A549 treated with ZK216348 at 1 μM for 4 hours (cell line): ENCODE measurements at places on chromosomes 3 and 15. TPM values are rescaled to one million over a fixed set of nuclear protein-coding genes. Genes with fewer than 3 reads are reported as not detected.

RAD51 gene
- total RNA-seq = 17.8 to 23.9 TPM (median 18.4 TPM) in 5 replicates

TMCO5A gene
- total RNA-seq = not detected in 5 replicates

FBXO40 gene
- total RNA-seq = not detected in 5 replicates

SPINK8 gene
- total RNA-seq = not detected in 5 replicates

C3orf80 gene
- 1.5 to 2.1 TPM (median 1.8 TPM) in 5 replicates for total RNA-seq

DTWD1 gene
- 7.5 to 22.0 TPM (median 16.4 TPM) in 5 replicates for total RNA-seq

SLC9A9 gene
- total RNA-seq = 0.11 to 0.39 TPM (median 0.27 TPM) in 4 of 5 replicates, not detected in the other

MYD88 gene
- 21.3 to 27.1 TPM (median 25.9 TPM) in 5 replicates for total RNA-seq

TOPBP1 gene
- 21.1 to 32.5 TPM (median 26.9 TPM) in 5 replicates for total RNA-seq

SAMD7 gene
- total RNA-seq = not detected in 5 replicates

PP2D1 gene
- total RNA-seq = not detected in 5 replicates

NR1I2 gene
- total RNA-seq = not detected in 5 replicates

INKA1 gene
- total RNA-seq = 1.1 to 3.0 TPM (median 2.3 TPM) in 5 replicates

NANOGP8 gene
- total RNA-seq = not detected in 5 replicates

NEK10 gene
- 0.51 to 1.2 TPM (median 0.89 TPM) in 5 replicates for total RNA-seq

PROK2 gene
- total RNA-seq = not detected in 5 replicates

FAM219B gene
- total RNA-seq = 30.5 to 42.8 TPM (median 38.0 TPM) in 5 replicates

SGO1 gene
- 10.4 to 24.2 TPM (median 14.2 TPM) in 5 replicates for total RNA-seq

CCR2 gene
- not detected in 5 replicates for total RNA-seq

GOLGA6D gene
- total RNA-seq = 0.07 TPM in 1 of 5 replicates, not detected in the others

PLA2G4E gene
- total RNA-seq = not detected in 5 replicates

MAP2K5 gene
- total RNA-seq = 10.7 to 14.9 TPM (median 11.8 TPM) in 5 replicates

ROPN1 gene
- total RNA-seq = not detected in 5 replicates

SCG5 gene
- 2.3 to 4.4 TPM (median 2.7 TPM) in 5 replicates for total RNA-seq

LRTM1 gene
- total RNA-seq = not detected in 5 replicates

GCSAM gene
- not detected in 5 replicates for total RNA-seq

FYTTD1 gene
- total RNA-seq = 26.6 to 34.2 TPM (median 27.8 TPM) in 5 replicates

SUCLG2 gene
- 33.5 to 47.7 TPM (median 37.4 TPM) in 5 replicates for total RNA-seq

SLC12A8 gene
- 0.89 to 1.6 TPM (median 1.3 TPM) in 5 replicates for total RNA-seq

THRB gene
- total RNA-seq = 0.83 to 1.6 TPM (median 1.1 TPM) in 5 replicates

AZI2 gene
- total RNA-seq = 40.2 to 61.6 TPM (median 45.7 TPM) in 5 replicates
